Left ventricle myocardium inferior (tissue), 1 donor: ENCODE measurements at places on chromosomes 12 and 14. TPM values are rescaled to one million over a fixed set of nuclear protein-coding genes. Genes with fewer than 3 reads are reported as not detected.

Gene SLC6A13
- 1.8 TPM for total RNA-seq

Gene SALL2
- total RNA-seq, result 3.4 TPM

Gene TBX3
- 27.2 TPM for total RNA-seq

Gene HRK
- 0.77 TPM for total RNA-seq

Gene SIX6
- total RNA-seq, result not detected

Gene KCNMB4
- total RNA-seq, result 1.4 TPM

DNA sequence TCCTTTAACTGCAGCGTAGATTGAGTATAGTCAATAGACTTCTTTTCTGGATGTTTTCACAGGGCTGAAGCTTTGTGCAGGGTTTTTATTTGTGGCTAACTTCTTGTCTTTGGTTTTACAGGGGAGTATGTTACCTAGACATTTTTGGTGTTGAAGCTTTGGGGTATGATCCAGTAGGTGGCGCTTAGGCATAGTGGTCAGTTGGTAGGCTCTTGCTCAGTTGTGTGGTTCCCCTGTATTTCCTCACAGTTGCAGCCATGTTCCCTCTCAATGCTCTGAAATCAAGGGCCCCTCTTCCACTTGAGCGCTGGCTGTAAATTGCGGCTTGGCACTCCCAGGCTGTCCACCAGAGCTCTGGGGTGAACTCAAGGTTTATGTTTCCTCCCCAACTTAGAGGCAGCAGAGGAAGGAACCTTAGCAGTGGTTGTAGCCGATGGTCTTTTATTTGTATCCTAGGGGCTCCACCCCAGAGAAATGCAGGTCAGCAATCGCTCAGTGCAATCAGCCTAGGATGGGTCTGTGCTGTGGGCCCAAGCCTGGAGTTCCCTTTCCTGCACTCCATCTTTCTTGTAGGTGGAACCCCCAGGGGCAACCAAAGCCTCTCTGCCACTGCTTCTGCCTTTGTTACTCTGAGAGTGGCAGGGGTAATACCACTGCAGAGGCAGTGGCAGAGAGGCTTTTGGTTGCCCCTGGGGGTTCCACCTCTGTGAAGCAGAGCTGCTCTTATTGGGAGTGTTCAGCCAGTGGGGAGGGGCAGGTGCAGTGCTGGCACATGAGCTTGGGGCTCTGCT, 55.1 kb downstream of the CMAS start:
- no peaks in the 10 kb centered on the region for H3K4me1 ChIP-seq
- no peak overlapping the region for H3K27ac ChIP-seq

- H3K27ac ChIP-seq, result no peak overlapping the region
- H3K36me3 ChIP-seq, result no peaks in the 10 kb centered on the region
- no peaks in the 10 kb centered on the region for H3K27me3 ChIP-seq
- no peak overlapping the region for H3K4me3 ChIP-seq
Measured at GRCh38 chr12:14200598-14200997, 164.9 kb upstream of the ATF7IP start.

DNA sequence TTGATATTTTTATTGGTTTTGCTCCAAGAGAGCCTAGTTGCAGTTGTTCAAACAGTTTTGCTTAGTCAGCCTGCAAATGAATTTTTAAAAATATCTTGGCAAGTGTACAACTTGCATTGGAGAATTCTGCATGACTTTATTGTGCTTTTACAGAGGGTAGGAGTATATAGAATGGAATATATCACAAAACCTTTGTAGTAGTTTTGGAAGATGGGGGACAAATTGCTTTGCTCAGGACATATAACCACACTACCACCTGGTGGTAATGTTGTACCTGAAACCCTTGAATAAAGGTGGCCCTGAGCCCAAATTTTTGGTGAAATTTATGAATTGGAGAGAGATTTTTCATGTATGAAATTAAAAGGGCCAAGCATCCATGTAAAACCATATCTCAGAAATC, 645.2 kb downstream of the MED13L start:
- H3K36me3 ChIP-seq, result no peaks in the 10 kb centered on the region
- peaks cover 2% of the 10 kb centered on the region for H3K4me1 ChIP-seq
- DNase-seq, result no peak

GRCh38 chr12:91868054-91868453, 277.6 kb downstream of the BTG1 start:
- H3K27ac ChIP-seq, result no peak overlapping the region
- no peaks in the 10 kb centered on the region for H3K4me1 ChIP-seq
- H3K27me3 ChIP-seq, result no peaks in the 10 kb centered on the region
- DNase-seq, result no peak
- no peaks in the 10 kb centered on the region for H3K36me3 ChIP-seq

DNA sequence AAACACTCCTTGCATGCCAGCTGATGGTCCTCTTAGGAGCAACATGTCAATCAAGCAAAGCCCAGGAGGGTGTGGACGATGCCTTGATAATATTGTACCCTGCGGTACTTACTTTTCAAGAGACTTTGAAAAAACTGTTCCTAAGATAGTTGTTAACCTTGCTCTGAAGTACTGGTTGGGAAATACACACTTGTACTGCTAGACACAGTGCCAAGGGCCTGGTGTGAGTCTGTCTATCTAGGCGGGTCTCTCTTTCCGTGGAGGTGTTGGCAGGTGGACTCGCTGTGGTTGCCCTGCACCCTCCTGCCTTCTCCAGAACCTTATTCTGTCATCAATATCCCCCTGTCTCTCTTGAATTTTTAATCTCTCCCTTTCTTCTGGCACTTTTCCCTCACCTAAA, 189.4 kb downstream of the NRXN3 start:
- H3K4me3 ChIP-seq, result no peak overlapping the region
- H3K27me3 ChIP-seq, result peaks cover 42% of the 10 kb centered on the region
- H3K4me1 ChIP-seq, result no peaks in the 10 kb centered on the region
- H3K36me3 ChIP-seq, result no peaks in the 10 kb centered on the region
- DNase-seq, result no peak
- H3K27ac ChIP-seq, result no peak overlapping the region

GRCh38 chr12:132170637-132171292, 26.5 kb downstream of the NOC4L start:
- peaks cover 81% of the 10 kb centered on the region for H3K27me3 ChIP-seq
- no peak overlapping the region for H3K27ac ChIP-seq
- peak; percentile 4 for DNase-seq
- no peak overlapping the region for H3K4me3 ChIP-seq
- H3K4me1 ChIP-seq, result no peaks in the 10 kb centered on the region

GRCh38 chr12:41563051-41563450, 374.9 kb downstream of the PDZRN4 start:
- no peak for DNase-seq
- H3K4me1 ChIP-seq, result no peaks in the 10 kb centered on the region
- H3K4me3 ChIP-seq, result no peak overlapping the region
- H3K36me3 ChIP-seq, result no peaks in the 10 kb centered on the region

DNA sequence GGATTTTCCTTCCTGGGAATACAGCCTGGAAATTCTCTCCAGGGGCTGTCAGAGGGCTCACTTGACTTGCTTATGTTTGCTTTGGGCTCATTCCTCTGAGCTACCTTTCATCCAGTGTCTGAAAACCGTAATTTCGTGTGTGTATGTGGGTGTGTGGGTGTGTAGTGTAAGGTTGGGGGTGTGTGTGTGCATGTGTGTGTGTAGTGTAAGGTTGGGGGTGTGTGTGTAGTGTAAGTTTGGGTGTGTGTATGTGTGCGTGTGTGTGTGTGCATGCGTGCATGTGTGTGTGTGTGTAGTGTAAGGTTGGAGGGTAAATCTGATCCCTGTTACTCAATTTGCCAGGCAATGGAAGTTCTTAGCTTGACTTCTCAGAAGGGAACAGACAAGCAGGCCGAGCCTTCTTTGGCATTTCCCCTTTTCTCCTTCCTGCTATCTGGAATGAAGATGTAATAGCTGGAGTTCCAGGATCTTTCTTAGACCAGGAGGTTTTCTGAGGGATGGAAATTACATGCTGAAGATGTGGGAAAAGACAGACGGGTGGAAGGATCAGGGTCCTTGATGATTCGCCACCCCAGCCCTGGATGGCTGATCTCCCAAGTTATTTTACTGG, 15.5 kb upstream of the BEGAIN start:
- peaks cover 78% of the 10 kb centered on the region for H3K27me3 ChIP-seq
- no peaks in the 10 kb centered on the region for H3K4me1 ChIP-seq
- no peak for DNase-seq
- no peak overlapping the region for H3K4me3 ChIP-seq

- H3K36me3 ChIP-seq, result no peaks in the 10 kb centered on the region
- DNase-seq, result peak; percentile 62
- H3K27me3 ChIP-seq, result no peaks in the 10 kb centered on the region
- H3K27ac ChIP-seq, result peak overlapping the region; percentile 88
- H3K4me1 ChIP-seq, result peaks cover 97% of the 10 kb centered on the region
Measured at GRCh38 chr14:76718306-76719040, 42.8 kb upstream of the VASH1 start.

- H3K27ac ChIP-seq, result no peak overlapping the region
- no peaks in the 10 kb centered on the region for H3K4me1 ChIP-seq
- no peaks in the 10 kb centered on the region for H3K36me3 ChIP-seq
Measured at GRCh38 chr14:33704481-33704880, 246.4 kb downstream of the EGLN3 start.

GRCh38 chr12:126899926-126900792, 1366.8 kb upstream of the TMEM132C start:
- no peaks in the 10 kb centered on the region for H3K36me3 ChIP-seq
- no peak overlapping the region for H3K4me3 ChIP-seq
- no peaks in the 10 kb centered on the region for H3K4me1 ChIP-seq

DNA sequence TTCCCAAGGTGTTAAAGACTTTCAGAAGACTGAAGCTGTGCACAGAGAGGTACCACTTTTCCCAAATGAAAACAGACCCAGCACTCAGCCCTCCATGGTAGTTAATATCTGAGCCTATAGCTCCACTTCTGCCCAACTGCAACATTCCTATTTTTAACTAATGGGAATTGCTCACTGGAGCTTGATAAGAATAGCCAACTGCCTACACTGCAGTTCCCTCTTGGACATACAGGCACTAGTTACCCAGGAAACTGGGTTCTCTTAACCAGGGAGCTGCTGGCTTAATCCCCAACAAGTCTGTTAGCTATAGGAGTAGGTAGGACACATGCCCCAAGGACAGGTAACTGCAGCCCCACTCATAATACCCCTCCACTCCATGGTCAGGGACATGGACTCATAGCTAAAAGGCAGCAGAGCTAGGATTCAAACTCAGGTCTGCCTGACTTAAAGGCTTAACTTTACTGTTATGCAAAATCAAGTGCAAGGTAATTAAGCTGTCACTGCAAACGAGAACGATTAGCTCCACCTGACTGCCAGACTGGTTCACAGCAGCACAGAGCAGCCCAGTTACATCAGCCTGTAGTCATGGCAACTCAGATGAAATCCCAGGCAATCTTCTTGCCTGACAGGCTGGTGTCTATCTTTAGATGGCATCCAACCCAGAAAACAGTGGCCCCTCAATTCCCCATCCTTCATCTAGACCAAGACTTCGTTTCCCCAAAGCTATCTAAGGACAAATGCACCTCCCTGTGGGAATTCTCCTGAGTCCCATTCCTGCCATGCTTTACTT, 77.1 kb upstream of the ACTN1 start:
- H3K27me3 ChIP-seq, result no peaks in the 10 kb centered on the region
- H3K36me3 ChIP-seq, result peaks cover 63% of the 10 kb centered on the region
- DNase-seq, result no peak
- H3K27ac ChIP-seq, result no peak overlapping the region
- H3K4me1 ChIP-seq, result peaks cover 53% of the 10 kb centered on the region
- no peak overlapping the region for H3K4me3 ChIP-seq

DNA sequence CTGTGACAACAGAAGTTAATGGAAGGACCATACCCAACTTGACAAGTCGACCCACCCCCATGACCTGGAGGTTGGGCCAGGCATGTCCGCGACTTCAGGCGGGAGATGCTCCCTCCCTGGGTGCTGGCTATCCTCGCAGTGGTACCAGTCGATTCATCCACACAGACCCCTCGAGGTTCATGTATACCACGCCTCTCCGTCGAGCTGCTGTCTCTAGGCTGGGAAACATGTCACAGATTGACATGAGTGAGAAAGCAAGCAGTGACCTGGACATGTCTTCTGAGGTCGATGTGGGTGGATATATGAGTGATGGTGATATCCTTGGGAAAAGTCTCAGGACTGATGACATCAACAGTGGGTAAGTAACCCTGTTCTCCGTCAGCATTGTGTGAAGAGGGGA, 220.1 kb downstream of the NAV3 start:
- H3K4me3 ChIP-seq, result no peak overlapping the region
- H3K27me3 ChIP-seq, result no peaks in the 10 kb centered on the region
- H3K4me1 ChIP-seq, result no peaks in the 10 kb centered on the region
- peaks cover 4% of the 10 kb centered on the region for H3K36me3 ChIP-seq
- no peak for DNase-seq

- H3K27me3 ChIP-seq, result no peaks in the 10 kb centered on the region
- DNase-seq, result no peak
- peaks cover 10% of the 10 kb centered on the region for H3K36me3 ChIP-seq
- peak overlapping the region; percentile 45 for H3K27ac ChIP-seq
- no peak overlapping the region for H3K4me3 ChIP-seq
Measured at GRCh38 chr14:52910572-52910971, 40.3 kb downstream of the FERMT2 start.

DNA sequence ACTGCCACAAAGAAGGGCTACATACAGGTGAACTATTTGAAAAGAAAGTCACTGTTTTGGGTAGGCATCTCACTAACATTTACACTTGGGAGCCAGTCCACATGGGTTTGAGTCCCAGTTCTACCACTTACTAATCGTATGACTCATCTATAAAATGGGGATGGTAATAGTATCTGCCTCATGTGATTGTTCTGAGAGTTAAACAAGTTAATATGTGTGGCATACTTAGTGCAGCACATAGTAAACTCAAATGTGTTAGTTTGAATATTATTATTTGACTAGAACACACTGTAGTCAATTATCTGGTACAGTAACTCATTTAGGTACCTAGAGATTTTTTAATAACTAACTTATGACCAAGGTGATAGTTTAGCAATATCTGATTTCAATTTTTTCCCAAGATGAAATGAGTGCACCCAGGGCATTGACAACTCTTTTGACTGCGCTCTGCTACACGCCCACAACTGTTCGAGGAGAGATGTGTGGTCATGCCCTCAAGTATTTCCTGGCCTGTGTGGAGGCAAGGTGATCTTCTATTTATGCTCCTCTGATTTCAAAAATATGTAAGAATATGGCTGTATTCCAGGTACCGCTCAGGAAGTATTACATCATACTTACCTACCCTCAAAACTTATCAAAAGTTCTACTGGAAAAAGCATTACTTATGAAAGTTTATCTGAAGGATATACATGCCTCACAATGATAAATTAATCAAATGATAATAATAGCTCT, 210.6 kb upstream of the EGLN3 start:
- H3K4me3 ChIP-seq, result no peak overlapping the region
- no peak overlapping the region for H3K27ac ChIP-seq
- no peaks in the 10 kb centered on the region for H3K27me3 ChIP-seq

- no peaks in the 10 kb centered on the region for H3K27me3 ChIP-seq
- peak overlapping the region; percentile 84 for H3K4me3 ChIP-seq
- peaks cover 47% of the 10 kb centered on the region for H3K4me1 ChIP-seq
- H3K27ac ChIP-seq, result peak overlapping the region; percentile 85
- peaks cover 61% of the 10 kb centered on the region for H3K36me3 ChIP-seq
Measured at GRCh38 chr12:55818886-55819285, 1.0 kb downstream of the ORMDL2 start.

DNA sequence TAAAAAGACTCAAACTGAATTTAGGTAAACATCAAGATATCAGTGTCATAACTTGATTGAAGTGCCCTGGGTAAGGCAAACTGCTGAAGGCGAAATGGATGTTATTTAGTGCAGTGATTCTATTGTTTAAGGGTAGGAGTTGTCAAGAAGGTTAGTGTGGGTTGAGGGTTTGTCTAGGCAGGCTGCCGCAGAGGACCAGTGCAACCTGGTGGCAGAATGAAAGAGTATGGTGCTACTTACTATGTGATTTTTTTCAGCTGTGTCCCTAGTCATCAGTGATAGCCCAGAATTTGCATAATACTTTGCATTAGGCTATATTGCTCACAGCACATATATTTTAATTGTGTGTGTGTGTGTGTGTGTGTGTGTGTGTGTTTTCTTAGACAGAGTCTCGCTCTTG, 1127.0 kb downstream of the GALC start:
- no peaks in the 10 kb centered on the region for H3K4me1 ChIP-seq
- no peak for DNase-seq
- no peaks in the 10 kb centered on the region for H3K36me3 ChIP-seq
- H3K27ac ChIP-seq, result no peak overlapping the region
- no peak overlapping the region for H3K4me3 ChIP-seq
